Aorta (tissue), 5 donors: ENCODE measurements at places on chromosomes 7 and 10. TPM values are rescaled to one million over a fixed set of nuclear protein-coding genes. Genes with fewer than 3 reads are reported as not detected.

Gene EVX1
- total RNA-seq = not detected

- no peak for DNase-seq
Measured at GRCh38 chr7:32023376-32023775, 46.8 kb downstream of the PDE1C start.

DNA sequence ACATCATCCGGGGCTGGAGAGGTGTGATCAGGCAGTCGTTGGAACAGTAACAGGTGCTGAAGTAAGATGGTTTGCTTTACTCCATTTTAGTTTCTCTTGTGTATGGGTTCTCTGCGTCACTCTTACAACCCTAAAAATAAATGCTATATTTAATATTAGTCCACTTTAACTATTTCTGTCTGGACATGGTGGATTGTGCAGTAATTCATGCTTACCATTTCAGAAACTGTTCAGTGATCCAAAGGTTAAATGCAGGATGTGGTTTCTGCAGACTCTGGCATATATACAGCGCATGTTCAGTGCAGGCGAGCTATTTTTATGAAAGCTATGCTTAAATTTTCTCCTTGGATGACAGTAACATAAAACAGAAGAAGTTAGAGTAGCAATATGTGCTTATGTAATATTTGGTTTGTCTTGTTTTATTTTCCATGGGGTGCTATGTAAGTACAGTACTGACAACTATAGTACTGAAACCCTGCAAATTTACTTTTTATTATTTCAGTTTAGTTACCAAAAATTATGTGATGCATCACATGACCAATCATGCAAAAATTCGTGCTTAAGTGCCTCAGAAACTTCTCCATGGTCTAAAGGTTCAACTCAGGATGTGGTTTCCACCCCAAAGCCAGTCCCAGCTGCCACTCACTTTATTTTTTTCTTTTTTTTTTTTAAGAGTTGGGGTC, 46.6 kb upstream of the GRID1 start:
- DNase-seq = no peak

GRCh38 chr10:15427843-15428414, 56.8 kb upstream of the FAM171A1 start:
- DNase-seq = no peak

DNA sequence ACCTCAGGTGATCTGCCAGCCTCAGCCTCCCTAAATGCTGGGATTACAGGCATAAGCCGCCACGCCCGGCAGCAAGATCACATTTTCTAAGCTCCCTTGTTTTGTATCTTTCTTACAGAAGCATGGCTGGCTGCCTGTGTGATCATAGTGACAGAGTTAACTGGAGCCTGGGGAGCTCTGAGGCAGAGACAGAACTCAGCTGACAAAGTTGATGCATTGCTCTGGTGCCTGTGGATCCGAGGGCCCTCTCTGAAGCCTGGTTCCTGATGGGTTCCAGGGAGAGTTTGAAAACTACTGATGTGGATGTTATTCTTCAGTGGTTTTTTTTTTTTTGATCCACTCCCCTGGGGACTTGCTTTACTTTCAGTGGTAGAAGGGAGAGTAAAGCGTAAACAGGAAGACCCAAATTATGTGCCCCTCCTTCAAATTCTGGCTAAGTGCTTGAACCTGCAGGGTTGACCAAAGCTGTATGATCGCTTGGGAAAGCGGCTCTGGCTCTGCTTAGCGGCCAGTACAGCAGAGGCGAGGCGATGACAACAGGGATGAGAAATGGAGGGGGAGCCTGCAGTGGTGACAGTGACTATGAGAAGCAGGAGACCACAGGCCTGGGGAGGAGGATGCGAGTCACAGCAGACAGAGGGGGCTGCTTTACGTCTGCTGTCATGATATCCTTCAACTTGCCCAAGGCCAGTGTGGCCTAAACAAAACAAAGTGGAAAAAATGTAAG, 6.8 kb upstream of the EFCAB10 start:
- no peak for DNase-seq

Gene EBLN1
- not detected for total RNA-seq
